Inflammatory macrophage treated with lipopolysaccharide for 4 hours (primary cell): ENCODE measurements at places on chromosomes 16 and 17.
A peak's percentile ranks its signal among the peaks of the same experiment; 100 is the strongest.

GRCh38 chr16:25699069-25699468 is 7.3 kb downstream of the HS3ST4 start:
- DNase-seq = peak; percentile 6

GRCh38 chr17:16875662-16876061 is 96.3 kb downstream of the TNFRSF13B start:
- no peak for DNase-seq

DNA sequence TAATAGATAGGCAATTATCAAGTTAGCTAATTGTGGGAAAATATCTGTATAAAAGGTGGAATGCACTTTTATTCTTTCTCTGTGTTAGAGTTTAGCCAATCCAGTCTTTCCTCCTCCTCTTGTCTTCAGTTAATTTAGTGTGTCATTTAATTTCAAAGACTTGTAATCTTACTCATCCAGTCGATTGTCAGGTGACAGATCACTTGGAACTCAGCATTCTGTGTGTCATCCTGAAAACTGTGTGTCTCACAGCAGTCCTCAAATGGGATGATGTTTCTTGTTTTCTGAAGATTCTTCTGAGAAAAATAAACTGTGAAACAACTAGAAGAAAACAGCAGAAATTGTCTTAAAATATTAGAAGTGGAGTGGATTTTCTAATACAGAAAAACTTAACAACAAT is 290 bp upstream of the KRTAP4-1 start:
- DNase-seq = no peak

GRCh38 chr16:21620592-21620991 is 21.2 kb downstream of the METTL9 start:
- DNase-seq = peak; percentile 61

- DNase-seq = no peak
Observed at GRCh38 chr17:47275245-47275984, 21.8 kb downstream of the ITGB3 start.

GRCh38 chr16:31402687-31403086 is 9.6 kb downstream of the ITGAD start:
- DNase-seq = no peak

DNA sequence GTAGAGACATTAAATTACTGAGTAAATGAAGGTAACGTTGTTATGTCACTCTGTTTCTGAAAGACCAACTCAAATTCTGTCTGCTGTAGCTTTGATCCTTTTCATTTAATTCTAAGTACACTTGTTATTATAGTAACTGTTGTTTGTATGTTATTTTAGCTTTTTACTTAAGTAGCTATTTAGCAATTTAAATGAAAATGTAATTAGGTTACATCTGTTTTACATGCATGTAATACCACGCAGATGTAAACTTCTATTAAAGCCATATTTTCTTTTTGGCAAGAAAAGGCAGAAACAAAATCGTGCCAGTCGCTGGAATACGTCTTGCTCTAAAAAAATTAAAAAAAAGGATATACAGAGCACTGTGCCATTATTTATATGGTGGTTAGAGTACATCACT is 282.8 kb downstream of the FTO start:
- DNase-seq = no peak

- DNase-seq = no peak
Observed at GRCh38 chr16:47905771-47906170, 250.0 kb downstream of the ABCC12 start.
